Activated CD4-positive, alpha-beta memory T cell treated with anti-CD3 and anti-CD28 coated beads, Interleukin-2, amount 10 ng/mL, durations not matched to agents 7 days and 5 days (primary cell): ENCODE measurements at places on chromosomes 3 and 15. TPM values are rescaled to one million over a fixed set of nuclear protein-coding genes. Genes with fewer than 3 reads are reported as not detected.

The SLC28A1 gene
- total RNA-seq, result not detected

The CYP8B1 gene
- not detected for total RNA-seq

GRCh38 chr15:51688863-51689262 lies 7.6 kb downstream of the SCG3 start:
- H3K4me3 ChIP-seq, result no peak overlapping the region
- peaks cover 28% of the 10 kb centered on the region for H3K4me1 ChIP-seq
- H3K27me3 ChIP-seq, result peaks cover 58% of the 10 kb centered on the region
- H3K36me3 ChIP-seq, result no peaks in the 10 kb centered on the region
- no peak overlapping the region for H3K27ac ChIP-seq

DNA sequence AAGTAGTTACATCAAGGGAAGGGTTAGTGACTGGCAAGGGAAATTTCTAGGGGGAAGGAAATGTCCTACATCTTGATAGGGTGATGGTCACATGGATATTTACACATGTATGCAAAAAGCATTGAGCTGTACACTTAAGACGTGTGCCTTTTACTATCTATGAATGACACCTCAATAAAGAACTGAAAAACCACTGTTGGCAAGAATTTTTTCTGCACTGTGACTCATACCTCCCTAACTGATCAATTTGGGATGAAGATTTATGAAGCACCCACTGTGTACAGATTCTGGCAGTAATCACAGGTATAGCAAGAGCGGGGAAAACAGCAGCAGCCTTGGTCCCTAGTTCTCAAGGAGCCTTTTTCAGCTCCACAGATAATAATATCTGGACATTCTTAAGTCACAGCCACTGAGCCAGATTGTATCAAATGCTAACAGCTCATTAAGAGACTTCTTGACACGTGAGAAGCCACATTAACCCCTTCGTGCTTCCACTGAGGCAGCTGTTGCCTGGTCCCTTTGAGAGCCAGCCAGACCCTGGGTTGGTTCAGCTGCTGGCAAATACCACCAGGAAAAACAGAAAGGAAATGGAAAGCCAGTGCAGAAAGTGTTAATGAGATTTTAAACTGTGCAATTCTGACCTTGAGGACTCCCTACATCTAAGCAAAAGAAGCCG lies 32.0 kb upstream of the GALNT15 start:
- no peak for DNase-seq
- no peak overlapping the region for H3K27ac ChIP-seq
- H3K4me1 ChIP-seq, result peaks cover 6% of the 10 kb centered on the region
- H3K36me3 ChIP-seq, result no peaks in the 10 kb centered on the region
- H3K27me3 ChIP-seq, result peaks cover 2% of the 10 kb centered on the region
- no peak overlapping the region for H3K4me3 ChIP-seq

GRCh38 chr3:194075088-194075615 lies 60.8 kb upstream of the HES1 start:
- no peaks in the 10 kb centered on the region for H3K36me3 ChIP-seq
- no peak overlapping the region for H3K4me3 ChIP-seq
- no peak overlapping the region for H3K27ac ChIP-seq
- no peak for DNase-seq

- peaks cover 13% of the 10 kb centered on the region for H3K4me1 ChIP-seq
- H3K27ac ChIP-seq, result no peak overlapping the region
- no peaks in the 10 kb centered on the region for H3K36me3 ChIP-seq
Observed at GRCh38 chr3:150370122-150370602, 37.9 kb upstream of the TSC22D2 start.

DNA sequence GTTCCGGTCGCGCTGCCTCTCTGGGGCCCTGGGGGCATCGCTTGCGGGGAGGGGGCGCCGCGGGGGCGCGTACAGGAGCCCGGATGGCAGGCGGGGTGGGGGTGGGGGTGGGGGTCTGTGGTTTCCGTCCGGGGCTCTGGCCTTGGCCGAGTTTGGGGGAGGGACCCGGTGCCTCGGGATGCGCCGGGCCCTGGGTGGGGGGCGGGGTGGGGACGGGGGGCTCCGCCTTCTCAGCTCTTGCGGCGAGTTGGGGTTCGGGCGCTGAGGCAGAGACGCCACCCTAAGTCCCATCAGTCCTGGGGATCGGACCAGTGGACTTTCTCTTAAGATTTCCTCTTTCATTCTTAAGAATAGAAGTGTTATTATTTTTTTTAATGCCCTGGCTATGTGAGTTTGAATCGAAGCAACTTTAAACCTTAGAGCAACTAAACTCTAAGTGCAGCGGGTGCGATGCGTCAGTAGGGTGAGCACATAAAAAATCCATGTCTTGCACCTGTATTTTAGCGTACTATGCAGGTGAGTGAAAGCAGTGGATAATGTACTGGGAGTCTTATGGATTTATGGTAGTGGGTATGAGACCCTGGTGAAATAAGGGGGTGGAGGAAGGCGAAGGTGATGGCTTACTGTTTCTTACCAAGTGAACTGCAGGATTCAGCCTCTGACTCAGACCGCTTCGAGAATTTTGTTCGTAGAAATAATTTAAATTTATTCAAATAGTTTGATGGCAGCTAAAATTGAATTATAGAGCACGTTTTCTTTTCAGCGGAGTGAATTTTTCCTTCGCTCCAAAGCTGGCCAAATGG lies 762 bp downstream of the CTNNB1 start:
- peaks cover 43% of the 10 kb centered on the region for H3K4me1 ChIP-seq
- peaks cover 11% of the 10 kb centered on the region for H3K36me3 ChIP-seq
- peaks cover 16% of the 10 kb centered on the region for H3K27me3 ChIP-seq
- H3K27ac ChIP-seq, result peak overlapping the region; percentile 87
- DNase-seq, result peak; percentile 56
- H3K4me3 ChIP-seq, result peak overlapping the region; percentile 98

The GUCA1C gene
- total RNA-seq, result not detected
